Activated T-helper 2 cell treated with anti-CD3 and anti-CD28 coated beads, Interferon-gamma antibody, Interleukin-2, Interleukin-4, amounts not matched to agents 10 μg/mL and 5 μg/mL and 100 μg/mL, durations not matched to agents 14 hours and 24 hours and 36 hours (primary cell): ENCODE measurements at places on chromosomes 3 and 15.
A peak's percentile ranks its signal among the peaks of the same experiment; 100 is the strongest.

GRCh38 chr3:46539443-46540005 is 26.6 kb downstream of the LRRC2 start:
- peaks cover 18% of the 10 kb centered on the region for H3K27me3 ChIP-seq
- DNase-seq: no peak
- peaks cover 61% of the 10 kb centered on the region for H3K4me1 ChIP-seq

DNA sequence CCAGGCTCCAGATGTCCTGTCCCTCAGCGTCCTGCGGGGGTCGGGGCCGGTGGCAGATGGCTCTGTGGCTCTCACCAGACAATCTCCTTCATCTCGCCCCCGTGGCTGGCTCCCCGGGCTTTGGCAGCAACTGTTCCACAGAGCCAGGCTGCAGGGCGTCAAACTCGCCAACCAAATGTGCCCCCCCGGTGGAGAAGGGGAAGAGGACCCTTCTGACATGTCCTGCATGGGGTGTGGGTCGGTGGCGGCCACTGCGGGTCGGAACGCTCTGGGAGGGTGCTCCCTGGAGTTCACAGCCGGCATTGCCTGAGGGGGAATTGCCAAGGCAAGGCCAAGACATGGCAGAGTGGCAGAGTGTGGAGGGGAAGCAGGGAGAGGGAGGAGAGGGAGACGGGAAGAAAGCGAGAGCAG is 36.0 kb downstream of the BDH1 start:
- peaks cover 56% of the 10 kb centered on the region for H3K36me3 ChIP-seq
- H3K27me3 ChIP-seq: no peaks in the 10 kb centered on the region
- no peak for DNase-seq
- no peak overlapping the region for H3K27ac ChIP-seq
- peaks cover 18% of the 10 kb centered on the region for H3K4me1 ChIP-seq

DNA sequence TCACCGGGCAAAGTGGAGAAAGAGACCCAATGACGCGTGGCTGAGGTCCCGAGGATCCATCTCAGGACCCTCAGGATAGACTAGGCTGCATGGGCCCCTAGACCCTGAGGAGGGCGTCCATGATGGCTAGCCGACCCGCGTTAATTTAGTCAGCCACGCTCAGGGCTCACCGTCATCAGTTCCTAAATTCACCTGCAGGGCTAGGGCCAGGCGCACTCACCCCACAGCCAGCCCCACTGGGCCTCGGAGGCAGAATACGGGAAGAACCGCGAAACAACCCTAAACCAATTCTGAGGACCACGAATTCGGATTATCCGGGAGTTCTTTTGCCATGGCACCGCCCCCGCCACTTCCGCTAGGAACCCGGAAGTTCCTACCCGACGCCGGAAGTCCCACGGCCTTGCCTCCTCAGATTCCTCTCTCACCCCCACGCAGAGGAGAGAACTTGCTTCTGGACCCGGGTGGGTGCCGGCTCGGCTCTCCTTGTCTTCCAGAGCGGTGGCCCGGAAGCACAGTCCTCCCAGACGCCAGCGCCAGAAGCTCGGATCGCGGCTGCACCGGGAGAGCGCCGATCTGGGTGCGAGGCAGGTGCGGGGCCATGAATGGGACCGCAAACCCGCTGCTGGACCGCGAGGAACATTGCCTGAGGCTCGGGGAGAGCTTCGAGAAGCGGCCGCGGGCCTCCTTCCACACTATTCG is at the start of the genes EAF1 and METTL6:
TSS of gene EAF1 (plus strand) at position 417 of the 699 bp plus-strand sequence. CDS start at position 599, 182 bp downstream.
TSS of gene METTL6 (minus strand) at position 363 of the 699 bp plus-strand sequence. CDS start 1,033 bp downstream, outside the sequence.
- peak within 1 kb of the TSS; percentile 95 for H3K4me3 ChIP-seq
- no peaks in the 10 kb centered on the region for H3K27me3 ChIP-seq
- peak; percentile 79 for DNase-seq
- peaks cover 58% of the 10 kb centered on the region for H3K36me3 ChIP-seq

- no peaks in the 10 kb centered on the region for H3K4me1 ChIP-seq
- peak; percentile 2 for DNase-seq
- H3K27ac ChIP-seq: no peak overlapping the region
- no peaks in the 10 kb centered on the region for H3K27me3 ChIP-seq
Measured at GRCh38 chr3:126340943-126341754, 16.1 kb downstream of the KLF15 start.

DNA sequence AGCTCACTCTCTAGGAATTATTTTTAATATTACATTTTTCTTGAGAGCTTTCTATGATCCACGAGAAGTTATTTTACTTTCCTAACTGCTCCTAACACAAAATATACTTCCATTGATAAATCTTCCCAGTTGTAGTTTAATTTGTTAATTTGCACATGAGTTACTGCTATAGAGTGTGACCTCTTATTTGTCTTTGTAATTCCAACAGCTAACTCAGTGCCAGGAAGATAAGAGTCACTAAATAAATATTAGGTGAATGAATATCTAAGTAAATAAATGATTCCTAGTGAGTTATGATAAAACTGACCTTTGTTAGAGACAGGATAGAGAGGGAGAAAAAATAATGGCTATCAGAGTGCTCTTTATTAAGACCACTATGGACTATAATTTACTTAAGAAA is 319.9 kb downstream of the NAALADL2 start:
- no peak overlapping the region for H3K27ac ChIP-seq
- no peak for DNase-seq
- H3K36me3 ChIP-seq: no peaks in the 10 kb centered on the region
- no peaks in the 10 kb centered on the region for H3K4me1 ChIP-seq
